Epithelial cell of esophagus (primary cell): ENCODE measurements at places on chromosomes 13 and 19.

DNA sequence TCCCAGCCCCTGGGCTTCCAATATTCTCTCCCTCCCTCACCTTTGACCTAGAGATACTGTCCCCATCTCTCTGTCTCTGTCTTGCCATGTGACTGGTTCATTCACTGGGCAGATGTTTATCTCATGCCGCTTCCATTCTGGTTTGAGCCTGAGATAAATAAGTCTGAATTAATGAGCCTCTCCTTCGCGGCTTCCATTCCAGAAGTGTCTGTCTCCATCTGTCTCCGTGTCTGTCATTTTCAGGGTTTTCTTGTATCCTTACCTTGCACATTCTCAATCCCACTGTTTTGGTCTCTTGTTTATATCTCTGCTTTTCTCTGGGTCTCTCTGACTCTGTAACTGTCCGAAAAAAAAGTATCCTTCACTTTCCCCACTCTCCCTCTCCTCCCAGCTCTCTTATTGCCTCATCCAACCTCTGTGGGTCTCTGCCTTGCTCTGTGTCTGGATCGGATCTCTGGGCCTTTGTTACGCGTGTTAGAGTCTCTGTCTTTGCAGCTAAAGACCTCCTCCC, 4.3 kb downstream of the SPHK2 start:
- DNase-seq, result no peak

GRCh38 chr13:100235311-100235901, 146.5 kb downstream of the PCCA start:
- peak; percentile 56 for DNase-seq

- DNase-seq, result no peak
Measured at GRCh38 chr19:1282588-1283206, 3.0 kb upstream of the EFNA2 start.

DNA sequence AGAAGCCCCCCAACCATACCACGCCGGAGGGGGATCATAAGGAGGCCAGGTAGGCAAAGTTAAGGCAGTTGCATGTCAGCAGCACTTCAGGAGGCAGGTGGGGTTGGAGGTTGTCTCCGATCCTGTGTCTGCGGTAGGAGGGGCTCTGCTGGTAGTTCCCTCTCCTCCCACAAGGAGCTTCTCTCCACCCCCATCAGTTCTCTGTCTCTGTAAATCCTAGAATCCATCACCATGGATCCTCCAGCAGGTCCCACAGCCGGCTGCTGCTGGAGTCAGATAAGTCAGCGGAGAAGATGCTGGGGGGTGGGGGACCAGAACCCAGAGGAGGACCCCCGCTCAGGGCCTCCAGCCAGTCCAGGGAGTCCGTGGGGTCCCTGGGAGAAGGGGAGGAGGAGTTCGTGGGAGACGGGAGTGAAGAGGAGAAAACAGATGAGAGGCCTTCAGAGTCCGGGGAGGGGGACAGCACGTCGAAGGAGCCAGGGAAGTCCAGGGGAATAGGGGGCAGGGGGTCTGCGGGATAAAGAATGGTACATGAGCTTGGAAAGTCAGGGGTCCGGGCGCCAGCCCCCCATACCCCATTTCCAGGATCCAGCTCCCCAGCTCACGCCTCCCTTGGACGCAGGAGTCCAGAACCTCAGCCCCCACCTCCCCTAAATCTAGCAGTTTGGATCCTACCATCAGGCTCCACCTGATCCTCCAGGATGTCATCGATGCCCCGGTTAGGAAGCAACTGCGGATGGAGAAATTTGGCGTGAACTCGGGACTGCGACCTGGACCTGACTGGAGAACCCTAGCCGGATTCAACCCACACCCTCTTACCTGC, 6.3 kb downstream of the MAMSTR start:
- DNase-seq, result peak; percentile 45

DNA sequence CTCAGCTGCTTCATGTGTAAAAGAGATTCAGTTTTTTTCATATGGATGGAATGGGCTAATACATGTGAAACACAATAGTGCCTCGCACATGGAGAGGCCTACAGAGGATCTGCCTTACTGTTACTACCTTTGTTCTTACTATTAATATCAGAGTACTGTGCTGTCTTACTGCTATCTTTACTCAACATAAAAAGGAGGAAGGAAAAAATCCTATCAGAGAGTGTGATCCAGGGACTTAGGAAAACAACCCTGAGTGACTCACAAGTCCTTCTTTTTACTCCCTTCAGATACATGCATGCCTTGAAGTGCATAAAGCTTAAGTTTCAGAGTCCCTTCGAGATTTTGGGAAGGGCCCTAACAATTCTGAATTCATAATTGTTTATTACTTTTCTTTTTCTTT, 136.8 kb downstream of the TBC1D4 start:
- peak; percentile 15 for DNase-seq

DNA sequence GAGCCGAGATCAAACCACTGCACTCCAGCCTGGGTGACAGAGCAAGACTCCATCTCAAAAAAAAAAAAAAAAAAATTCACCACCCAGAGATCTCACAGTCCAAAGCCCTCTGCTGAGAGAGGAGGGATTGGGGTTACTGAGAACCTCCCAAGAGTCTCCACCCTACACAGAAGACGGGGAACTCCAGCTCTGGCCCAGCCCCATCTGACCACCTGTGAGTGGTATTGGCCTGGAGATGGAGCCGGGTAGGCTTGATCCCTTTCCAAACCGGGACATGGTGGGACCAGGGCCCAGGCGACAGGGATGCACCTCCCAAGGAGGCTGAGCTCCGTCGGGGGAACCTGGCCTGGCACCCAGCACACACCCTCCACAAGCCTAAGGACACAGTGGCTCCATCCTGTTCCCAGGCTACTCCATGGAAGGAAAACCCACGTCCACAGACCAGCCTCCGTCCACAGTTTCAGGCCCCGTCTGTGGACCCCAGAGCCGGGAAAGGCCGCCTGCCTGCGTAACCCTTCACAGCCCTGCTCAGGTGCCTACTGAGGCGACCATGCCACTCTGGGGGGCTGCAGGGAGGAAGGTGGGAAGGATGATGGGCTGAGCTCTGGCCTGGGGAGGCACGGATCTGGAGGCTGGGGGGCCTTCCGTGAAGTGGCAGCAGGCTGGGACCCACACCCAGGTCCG, 1.8 kb downstream of the TMEM259 start:
- DNase-seq, result no peak

- DNase-seq, result no peak
Measured at GRCh38 chr13:19561585-19561984, 253 bp upstream of the TPTE2 start.

DNA sequence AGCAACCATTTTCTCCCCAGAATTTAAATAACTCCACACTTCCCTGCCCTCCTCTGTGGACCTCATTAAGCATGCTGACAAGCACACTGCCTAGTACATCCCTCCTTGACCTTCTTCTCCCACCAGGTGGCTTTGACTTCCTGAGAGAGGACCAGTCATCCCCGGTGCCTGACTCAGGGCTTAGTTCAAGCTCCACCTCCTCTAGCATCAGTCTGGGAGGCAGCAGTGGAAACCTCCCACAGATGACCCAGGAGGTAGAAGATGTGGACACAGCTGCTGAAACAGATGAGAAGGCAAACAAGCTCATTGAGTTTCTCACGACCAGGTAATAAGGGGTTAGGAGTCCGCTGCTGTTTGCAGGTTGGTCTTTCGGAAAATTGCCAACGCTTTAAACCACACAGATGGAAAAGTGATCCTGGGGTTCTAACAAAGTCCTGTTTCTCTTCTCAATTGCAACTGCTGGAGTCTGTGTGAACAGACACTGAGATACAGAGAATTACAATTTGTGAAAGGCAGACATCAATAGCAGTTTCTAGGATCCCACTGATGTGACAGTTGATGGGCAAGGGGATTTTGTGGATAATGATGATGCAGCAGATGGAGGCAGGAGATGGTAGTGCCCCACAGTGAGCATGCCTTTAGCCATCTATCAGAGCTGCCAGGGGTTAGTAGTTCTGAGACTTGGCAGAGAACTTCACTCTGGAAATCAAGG, 86.7 kb downstream of the ZAR1L start:
- DNase-seq, result peak; percentile 36

- peak; percentile 64 for DNase-seq
Measured at GRCh38 chr19:771332-771785, 20.4 kb downstream of the MISP start.

DNA sequence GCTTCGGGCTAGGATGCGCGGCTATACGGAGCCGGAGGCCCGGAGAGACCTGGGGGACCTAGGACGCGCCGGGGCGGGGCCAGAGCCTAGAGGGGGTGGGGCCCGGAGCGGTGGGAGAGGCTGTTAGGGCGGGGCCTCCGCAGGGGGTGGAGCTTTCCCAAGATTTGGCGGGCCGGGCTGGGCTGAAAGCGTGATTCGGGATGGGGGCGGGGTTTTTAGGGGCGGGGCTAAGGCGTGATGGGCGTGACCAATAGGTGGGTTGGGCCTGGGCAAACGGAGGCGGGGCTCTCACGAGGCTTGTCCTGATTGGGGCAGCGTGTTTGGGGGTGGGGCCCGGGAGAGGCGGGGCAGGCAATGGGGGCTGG, 439 bp downstream of the RAB11B start:
- DNase-seq, result peak; percentile 94

DNA sequence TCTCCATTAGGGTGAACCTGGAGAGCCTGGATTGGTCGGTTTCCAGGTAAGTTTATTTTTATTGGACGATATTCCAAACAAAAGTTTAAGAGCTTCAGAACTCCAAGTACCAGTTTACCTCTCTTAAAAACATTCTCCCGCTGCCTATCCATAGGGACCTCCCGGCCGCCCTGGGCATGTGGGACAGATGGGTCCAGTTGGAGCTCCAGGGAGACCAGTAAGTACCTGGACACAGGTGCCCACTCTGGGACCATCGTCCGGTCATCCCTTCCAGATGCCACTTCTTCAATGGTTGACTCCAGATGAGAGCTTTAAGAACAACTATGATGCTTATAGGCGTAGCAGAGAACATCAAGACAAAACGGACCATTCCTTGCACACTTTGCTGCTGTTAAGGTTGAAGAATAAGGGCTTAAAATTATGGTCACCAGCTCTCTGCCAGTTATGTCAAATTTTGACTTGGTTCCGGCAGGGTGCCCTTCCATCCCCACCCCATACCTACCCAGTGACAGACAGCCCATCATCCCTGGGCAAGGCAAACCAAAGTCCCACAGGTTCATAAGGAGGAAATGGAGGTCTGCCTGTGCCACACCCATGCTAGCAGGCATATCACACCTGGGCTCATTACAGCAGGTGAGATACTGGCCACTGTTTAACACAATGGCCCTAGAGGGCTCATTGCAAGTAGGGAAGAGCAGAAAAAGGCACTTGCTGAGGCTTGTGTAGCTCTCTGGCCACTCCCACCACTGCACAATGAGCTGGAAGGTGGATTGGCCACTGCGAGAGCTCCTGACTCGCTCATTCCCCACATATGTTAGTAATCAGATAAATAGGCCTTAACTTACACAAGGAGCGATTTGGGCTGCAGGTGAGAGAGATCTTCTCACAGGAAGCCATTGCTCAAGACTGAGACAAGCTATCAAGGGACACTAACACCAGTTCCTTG, 123.6 kb downstream of the COL4A2 start:
- peak; percentile 72 for DNase-seq

GRCh38 chr13:99955747-99956472, 15.7 kb downstream of the ZIC5 start:
- no peak for DNase-seq

- no peak for DNase-seq
Measured at GRCh38 chr19:45352062-45352461, 11.5 kb downstream of the KLC3 start.

DNA sequence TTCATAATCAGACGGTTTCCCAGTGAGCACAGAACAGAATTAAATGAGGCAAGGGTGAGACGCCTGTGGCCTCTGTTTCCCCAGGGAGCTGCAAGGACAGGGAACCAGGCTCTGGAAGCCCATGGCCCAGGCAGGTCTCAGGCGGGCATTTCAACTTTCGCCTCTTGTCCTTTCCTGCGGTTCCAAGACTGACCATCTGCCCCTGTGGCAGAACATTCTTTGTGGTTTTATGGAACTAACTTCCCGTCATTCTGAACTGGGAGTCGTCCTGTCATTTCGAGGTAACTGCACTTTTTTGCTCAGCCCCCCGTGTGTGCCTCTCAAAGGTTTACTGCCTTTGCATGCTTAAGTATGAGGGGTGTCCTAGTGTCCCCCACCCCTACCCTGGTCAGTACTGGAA, 70.9 kb downstream of the KL start:
- no peak for DNase-seq

- peak; percentile 90 for DNase-seq
Measured at GRCh38 chr13:74134221-74134776, at the start of gene KLF12. TSS of gene KLF12 (minus strand) at chr13:74134404.

- DNase-seq, result no peak
Measured at GRCh38 chr13:42807241-42807640, 25.9 kb downstream of the FAM216B start.

GRCh38 chr13:40479196-40479845, 187.1 kb downstream of the FOXO1 start:
- no peak for DNase-seq

GRCh38 chr13:67023130-67023876, 206.8 kb downstream of the PCDH9 start:
- DNase-seq, result peak; percentile 65

- no peak for DNase-seq
Measured at GRCh38 chr13:62799038-62799535, 1383.4 kb upstream of the PCDH20 start.

DNA sequence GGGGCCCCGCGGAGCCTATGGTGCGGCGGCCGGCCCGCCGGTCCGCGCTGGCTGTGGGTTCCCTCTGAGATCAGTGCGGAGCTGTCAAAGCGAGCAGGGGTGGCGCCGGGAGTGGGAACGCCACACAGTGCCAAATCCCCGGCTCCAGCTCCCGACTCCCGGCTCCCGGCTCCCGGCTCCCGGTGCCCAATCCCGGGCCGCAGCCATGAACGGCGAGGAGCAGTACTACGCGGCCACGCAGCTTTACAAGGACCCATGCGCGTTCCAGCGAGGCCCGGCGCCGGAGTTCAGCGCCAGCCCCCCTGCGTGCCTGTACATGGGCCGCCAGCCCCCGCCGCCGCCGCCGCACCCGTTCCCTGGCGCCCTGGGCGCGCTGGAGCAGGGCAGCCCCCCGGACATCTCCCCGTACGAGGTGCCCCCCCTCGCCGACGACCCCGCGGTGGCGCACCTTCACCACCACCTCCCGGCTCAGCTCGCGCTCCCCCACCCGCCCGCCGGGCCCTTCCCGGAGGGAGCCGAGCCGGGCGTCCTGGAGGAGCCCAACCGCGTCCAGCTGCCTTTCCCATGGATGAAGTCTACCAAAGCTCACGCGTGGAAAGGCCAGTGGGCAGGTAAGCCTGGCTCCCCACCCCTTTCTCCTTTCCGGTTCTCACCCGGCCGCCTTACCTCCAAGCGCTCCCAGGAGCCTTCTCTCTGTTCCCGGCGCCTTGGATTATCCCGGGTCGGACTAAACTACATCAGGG, at the start of gene PDX1:
TSS of gene PDX1 (plus strand) at position 67 of the 743 bp plus-strand sequence. CDS start at position 206, 139 bp downstream.
- DNase-seq, result peak; percentile 35

DNA sequence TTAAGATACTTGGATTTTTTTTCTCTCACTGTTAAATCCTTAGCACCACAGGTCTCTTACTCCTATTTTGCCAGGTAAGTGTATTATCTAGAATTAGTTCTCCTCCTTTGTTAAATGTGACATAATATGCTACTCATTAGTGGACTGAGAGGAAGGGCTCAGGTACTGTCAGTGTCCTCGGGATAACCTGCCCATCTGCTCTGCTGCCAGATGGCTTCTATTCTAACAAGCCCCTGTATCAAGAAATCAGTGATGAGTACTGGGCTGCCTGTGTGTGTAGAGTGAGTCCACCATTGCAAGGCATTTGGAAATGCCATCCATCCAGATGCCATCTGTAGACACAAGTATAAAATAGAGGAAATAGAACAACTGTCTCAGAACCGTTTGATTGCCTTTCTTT, 209.6 kb downstream of the ATP8A2 start:
- no peak for DNase-seq
